ENCODE measurements at places on chromosomes 7 and 10.
A peak's percentile ranks its signal among the peaks of the same experiment; 100 is the strongest.

GRCh38 chr7:157414702-157415096 lies 77.9 kb downstream of the DNAJB6 start:
- DNase-seq, result no peak

DNA sequence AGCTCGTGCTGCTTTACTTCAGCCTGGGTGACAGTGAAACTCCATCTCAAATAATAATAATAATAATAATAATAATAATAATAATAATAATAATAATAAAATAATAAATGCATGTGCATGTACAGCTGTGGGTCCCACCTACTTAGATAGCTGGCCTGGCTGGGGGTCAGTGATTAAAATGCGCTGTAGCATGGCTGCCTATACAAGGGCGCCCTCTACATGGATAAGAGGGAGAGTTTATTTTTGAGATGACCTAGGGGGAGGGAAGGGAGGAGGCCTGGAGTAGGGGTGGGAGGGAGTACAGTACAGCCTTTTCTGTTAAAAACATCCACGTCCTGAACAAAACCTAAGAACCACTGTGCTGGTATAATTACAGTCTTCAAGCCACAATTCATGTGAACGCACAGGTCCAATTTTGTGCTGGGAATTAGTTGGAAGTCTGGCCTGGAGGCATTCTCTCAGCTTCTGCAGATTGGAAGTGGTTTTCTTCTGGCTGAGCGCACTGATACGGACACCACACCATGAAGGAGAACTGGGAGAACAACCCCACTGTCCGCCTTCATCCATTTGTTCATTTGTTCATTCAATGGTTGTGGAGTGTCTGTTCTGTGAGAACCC lies 146.5 kb downstream of the TMEM178B start:
- no peak for DNase-seq

GRCh38 chr10:25026463-25026862 lies 10.1 kb downstream of the THNSL1 start:
- DNase-seq, result no peak

- DNase-seq, result no peak
These were observed 36.7 kb upstream of the NFKB2 start for GRCh38 chr10:102358712-102359382.

DNA sequence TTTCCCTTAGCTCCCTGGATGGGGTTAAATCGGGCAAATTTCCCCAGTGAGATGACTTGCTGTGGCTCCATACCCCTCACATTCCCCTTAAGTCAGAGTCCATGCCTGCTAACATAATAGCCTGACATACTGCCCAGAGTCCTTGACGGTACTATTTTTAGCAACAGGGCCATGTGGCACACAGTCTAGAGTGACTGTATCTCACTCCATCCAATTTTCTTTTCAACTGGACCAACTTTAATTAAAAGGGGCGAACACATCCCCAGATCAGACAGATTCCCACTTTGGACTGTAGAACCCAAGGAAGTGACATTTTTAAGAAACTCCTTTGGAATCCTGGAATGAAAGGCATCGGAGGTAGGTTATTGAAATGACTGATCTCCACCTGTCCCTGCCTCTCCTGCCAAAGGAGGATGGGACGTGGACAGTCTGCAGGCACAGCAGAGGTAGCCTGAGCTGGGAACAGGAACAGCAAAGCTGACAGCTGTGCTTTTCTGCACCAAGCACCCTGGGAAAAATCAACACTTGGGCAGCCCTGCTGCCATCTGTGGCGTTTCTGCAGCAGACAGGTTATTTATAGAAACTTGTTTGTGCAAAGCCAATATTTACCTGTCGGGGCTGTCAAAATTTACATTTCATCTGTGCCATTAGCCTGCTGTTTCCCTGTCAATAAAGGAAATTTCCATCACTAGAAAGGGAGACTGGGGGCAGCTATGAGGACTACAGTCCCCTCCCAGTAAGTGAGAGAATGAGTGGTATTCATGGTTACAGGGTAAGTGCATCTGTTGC lies 221.5 kb upstream of the AOAH start:
- DNase-seq, result peak; percentile 82

DNA sequence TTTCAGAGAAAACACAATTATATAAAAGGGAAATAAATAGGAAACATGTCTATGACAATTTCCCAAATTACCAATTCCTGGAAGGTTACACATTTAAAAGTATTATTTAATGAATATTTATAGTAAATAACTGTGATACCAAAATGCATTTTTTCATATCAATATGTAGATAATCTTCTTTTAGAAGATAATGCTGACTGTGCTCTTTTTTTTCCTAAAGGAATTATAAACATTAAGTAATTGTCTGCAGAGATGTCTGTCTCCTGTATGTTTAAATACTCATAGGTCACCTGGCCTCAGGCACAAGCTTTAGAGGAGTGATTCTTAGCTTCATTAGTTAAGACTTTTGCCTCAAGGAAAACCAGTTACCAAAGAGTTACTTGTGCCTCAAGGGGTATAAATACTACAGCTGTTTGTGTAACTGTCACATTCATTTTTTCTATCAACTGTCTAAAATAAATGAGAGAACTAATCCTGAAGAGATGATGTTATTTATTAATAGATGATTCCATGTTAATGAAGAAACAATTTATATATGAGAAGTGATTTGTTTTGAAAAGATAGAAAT lies 77.1 kb downstream of the DNAJC1 start:
- DNase-seq, result no peak

DNA sequence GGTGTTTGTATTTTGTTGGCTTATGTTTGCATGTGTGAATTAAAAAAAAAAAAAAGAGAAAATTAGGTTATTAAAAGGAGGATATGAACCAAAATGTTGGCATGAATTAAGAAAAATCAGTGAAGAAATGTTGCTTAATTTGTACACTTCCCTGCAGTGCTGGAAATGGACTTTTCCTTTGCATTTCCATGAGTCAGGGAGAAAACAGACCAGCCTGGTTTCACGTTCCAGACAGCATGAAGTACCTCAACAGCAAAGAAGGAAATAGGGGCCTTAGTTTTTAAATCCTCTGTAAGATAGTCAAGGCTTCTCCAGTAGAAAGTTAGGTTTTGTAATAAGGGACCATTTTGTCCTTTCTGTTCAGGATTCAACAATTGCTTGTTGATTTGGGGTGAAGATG lies 159.7 kb downstream of the CELF2 start:
- DNase-seq, result no peak

All from tongue (tissue), 3 donors.